ENCODE measurements at places on chromosomes 4 and X.

- DNase-seq: no peak
Observed at GRCh38 chrX:129784371-129784770, 4.6 kb downstream of the SASH3 start.

- DNase-seq: peak; percentile 74
Observed at GRCh38 chr4:182578402-182578801, 335.2 kb downstream of the TENM3 start.

DNA sequence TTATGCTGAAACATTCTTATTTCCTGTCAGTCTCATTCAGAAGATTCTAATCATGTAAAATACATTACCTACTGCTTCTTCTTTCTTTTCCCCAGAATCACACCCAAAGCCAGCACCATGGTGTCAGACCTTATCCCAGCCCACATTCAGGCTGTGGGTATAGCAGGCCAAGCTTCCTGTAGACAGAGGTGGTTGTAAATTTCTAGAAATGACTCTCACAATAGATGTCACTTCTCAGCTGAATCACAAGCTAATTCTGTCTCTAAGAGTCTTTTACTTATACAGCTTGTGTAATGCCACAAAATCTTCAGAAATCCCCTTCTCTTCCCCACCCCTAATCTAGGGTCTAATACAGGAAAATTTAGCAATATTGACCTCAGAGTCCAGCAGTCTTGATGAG is 239.6 kb downstream of the PARM1 start:
- DNase-seq: no peak

- no peak for DNase-seq
Observed at GRCh38 chrX:88991583-88992132, 244.6 kb downstream of the CPXCR1 start.

- no peak for DNase-seq
Observed at GRCh38 chr4:74944354-74944793, 11.5 kb downstream of the PARM1 start.

- DNase-seq: no peak
Observed at GRCh38 chr4:61336488-61336887, 136.4 kb downstream of the ADGRL3 start.

DNA sequence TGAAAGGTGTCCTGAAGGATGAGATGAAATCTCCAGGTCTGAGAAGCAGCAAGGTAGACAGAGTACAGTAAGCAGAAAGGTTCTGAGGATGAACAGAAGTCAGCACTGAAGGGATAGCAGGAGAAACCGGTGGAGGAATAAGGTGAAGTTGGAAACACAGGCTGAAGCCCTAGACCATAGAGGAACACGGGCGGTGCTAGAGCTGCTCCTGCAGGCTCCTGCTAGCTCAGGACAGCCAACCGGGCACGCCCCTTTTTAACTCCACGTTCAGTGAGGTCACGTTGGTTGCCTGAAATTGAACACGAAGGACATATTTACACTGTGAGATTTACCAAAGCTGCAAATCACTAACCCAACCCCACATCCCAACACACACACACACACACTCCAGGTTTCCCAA is 1886.4 kb upstream of the AGA start:
- DNase-seq: no peak

DNA sequence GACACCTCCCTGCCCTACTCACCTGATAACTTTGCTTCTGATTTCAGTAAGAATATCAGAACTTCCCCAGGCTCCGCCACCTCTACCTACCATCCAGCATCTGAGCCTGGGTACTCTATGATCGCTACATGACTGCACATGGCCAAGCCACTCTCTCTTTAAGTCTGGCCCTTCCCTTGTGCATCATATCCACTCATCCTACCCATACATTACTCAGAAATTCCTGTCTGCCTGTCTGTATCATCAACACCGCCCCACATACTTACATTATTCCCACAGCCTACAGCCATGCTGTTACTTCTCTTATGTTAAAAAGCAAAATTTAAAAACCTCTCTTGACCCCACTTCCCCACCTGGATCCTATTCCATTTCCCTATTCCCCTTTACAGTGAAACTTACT is 84.7 kb downstream of the SCD5 start:
- no peak for DNase-seq

GRCh38 chr4:153916273-153916755 is 127.4 kb upstream of the SFRP2 start:
- DNase-seq: no peak

- DNase-seq: no peak
Observed at GRCh38 chrX:7746856-7747255, 96.1 kb upstream of the VCX start.

GRCh38 chr4:36006226-36006625 is 238.1 kb downstream of the ARAP2 start:
- peak; percentile 85 for DNase-seq

DNA sequence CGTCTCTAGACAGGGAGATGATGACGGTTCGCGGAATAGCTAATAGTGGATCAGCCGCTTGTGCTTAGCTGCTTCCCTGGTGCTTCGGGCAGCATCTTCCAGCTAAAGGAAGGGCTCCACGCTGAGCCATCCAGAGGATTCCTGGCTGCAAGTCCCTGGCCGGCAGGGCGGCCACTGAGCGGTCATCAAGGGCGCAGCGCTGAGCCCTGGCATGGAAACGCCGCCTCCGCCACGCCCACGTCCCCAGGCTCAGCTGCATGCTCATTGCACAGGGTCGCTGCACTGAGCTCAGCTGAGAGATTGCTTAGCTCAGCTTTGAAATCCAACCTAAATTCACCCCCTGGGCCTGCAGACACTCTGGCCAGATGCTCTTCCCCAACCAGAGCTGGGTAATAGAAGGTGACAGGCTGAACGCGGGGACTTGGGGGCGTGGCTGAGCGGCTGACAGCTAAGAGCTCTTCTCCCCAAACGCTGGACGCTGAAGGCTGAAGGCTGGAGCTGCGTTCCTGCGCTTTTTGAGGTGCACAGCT is 118.2 kb upstream of the KIT start:
- DNase-seq: no peak

DNA sequence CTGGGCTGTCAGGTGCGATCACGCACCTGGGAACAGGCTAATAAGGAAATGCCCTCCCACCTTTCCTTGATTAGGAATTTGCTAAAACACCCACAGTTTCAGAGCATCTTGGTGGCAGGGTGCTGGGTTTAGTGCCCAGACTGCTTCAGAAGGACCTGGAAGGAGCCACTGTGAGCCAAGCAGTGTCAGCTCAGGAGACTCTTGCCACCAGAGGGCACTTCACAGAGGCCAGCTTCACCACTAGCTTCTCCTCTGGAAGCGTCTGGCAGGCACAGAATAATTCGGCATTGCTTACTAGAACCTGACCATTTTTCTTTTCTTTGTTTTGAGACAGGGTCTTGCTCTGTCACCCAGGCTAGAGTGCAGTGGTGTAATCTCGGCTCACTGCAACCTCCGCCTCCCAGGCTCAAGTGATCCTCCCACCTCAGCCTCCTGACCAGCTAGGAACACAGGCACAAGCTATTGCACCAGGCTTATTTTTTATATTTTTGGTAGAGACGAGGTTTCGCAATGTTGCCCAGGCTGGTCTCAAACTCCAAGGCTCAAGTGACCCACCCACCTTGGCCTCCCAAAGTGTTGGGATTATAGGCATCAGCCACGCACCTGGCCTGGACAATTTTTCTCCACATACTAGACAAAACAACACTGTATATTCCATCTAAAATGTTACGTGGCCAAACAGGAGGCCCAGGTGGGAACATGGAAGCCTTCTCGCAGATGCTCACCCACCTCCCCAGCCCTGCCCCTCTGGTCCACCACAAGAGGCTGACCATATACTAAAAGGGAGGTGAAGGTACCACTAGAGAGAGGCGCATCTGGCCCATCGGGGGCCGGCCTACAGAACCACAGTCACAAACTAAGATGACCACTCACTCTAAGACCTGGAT is 14.1 kb downstream of the NOP14 start:
- no peak for DNase-seq

DNA sequence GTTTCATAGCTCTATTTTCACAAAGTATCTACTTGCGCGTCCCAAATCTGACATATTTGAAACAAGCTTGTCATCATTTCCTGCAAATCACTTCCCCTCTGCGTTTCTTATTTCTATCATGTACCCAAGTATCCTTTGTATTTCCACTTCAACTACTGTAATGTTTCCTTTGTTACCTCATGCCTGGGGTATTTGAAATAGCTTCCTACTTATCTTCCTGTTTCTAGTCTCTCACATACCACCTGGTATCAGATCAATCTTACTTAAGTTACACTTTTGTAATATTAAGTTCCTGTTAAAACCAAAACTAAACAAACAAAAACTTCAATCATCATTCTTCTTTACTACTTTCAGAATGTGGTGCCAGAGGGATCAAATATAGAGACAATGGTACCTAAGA is 93.6 kb upstream of the SMAD1 start:
- peak; percentile 1 for DNase-seq

- no peak for DNase-seq
Observed at GRCh38 chr4:78542373-78542772, 9.2 kb upstream of the ANXA3 start.

DNA sequence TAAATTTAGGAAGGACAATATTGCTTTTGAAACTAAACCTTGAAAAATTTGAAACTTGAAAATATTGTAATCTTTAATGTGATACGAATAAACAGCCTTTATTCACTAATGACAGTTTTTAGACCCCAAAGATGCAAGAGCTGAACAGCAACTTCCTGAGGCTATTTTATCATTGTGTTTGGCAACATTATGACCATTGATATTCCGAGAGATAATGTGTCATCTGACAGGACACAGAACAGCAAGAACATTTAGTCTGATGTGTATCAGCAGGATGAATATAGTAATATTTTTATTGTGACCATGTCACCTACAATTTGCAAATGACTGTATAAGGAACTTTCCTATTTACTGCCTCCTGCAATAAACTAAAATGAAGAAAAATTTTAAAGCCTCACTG is 316.0 kb downstream of the ADAM29 start:
- no peak for DNase-seq

DNA sequence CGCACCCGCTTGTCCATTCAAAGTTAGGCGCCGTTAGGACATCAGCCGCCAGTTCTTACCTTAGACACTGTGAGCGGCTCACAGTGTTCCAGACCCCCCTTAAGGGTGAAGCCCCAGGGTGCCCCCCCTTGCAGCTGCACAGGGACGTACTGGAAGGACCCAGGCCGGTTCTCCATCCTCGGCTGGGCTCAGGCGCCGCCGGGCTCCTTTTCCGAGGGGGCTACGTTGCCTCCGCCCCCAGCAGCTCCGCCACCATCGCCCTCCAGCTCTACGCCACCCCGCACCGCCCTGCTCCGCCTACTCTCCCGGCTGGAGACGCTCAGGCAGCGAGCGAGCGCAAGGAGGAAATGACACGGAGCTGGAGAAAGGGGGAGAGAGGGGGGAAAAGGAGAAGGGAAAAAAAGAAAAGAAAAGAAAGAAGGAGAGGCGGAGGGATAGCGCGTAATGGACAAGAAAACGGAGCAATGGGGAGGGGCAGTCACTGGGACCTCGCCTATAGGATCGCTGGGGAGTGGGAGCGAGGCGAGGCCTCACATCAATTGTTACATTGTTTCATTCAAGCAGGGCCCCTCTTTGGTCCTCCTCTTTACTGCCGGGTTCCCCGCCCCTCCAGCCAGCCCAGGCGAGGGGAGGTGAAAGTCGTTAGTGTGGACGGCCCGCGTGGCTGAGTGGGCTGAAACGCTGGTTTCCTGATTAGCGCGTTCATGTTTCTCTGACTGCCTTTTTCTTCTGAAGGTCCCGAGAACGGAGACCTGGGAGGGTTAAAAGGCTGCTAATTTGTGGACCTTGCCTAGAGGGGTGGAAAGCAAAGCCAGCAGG is at the start of gene SHROOM4:
Gene SHROOM4 (minus strand): TSS at position 352 of the 819 bp plus-strand sequence. CDS start 176 bp downstream, at position 176.
- no peak for DNase-seq

Data from NCI-H226 (cell line).